Activated CD8-positive, alpha-beta memory T cell treated with anti-CD3 and anti-CD28 coated beads, Interleukin-2, amount 50 U/mL, for 4 hours (primary cell): ENCODE measurements at places on chromosomes 16 and 17.

GRCh38 chr17:28916302-28916934 lies 13.5 kb upstream of the DHRS13 start:
- peak; percentile 54 for DNase-seq

GRCh38 chr17:40187238-40187637 lies 10.0 kb downstream of the RAPGEFL1 start:
- DNase-seq = no peak

GRCh38 chr16:90047714-90048346 lies 28.6 kb upstream of the DBNDD1 start:
- no peak for DNase-seq

GRCh38 chr17:3647769-3648555 lies 11.4 kb downstream of the CTNS start:
- DNase-seq = no peak

DNA sequence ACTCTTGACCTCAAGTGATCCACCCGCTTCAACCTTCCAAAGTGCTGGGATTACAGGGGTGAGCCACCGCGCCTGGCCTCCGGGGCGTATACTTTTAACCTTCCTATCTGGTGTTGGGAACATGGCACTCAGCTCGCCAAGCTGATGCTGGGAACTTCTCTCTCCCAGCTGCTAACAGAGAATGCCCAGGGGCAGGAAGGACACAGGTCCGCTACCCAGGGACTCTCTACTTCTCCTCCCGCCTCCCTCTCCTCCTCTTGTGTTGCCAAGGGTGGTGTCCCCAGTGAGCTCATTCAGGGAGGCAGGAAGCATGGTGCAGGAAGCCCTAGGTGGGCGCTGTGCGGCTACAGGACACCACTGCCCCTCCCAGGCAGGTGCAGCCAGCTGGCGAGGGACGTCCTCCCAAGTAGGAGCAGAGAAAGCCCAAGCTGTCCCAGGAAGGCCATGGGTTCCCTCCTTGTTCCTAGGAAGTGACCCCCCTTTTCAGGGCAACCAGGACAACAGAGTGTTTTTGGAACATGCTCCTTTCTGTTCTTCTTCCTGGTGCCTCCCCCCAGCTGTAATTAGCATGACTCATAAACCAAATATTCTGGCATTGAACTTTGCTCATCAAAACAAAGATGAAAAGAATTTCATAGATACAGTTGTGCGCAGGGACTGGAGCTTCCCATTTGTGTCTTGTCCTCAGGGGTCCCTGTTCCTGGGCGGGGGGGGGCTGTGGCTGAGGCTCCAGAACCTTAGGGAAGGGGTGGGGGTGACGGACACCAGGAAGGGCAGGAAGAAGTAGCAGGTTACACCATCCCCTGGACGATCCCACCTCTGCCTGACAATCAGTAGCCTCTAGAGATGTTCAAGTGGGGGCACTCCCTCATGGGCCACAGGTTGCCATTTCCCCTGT lies 2.7 kb downstream of the C1QTNF1 start:
- DNase-seq = no peak
